HuH-7.5 (cell line): ENCODE measurements at places on chromosomes 1 and 21.

- DNase-seq = no peak
Measured at GRCh38 chr1:234989019-234989418, 139.6 kb downstream of the TOMM20 start.

GRCh38 chr1:208885650-208886049 is 641.5 kb upstream of the PLXNA2 start:
- DNase-seq = no peak

- no peak for DNase-seq
Measured at GRCh38 chr1:177849130-177849529, 120.7 kb downstream of the SEC16B start.

- no peak for DNase-seq
Measured at GRCh38 chr21:36203603-36203889, 46.9 kb downstream of the DOP1B start.

DNA sequence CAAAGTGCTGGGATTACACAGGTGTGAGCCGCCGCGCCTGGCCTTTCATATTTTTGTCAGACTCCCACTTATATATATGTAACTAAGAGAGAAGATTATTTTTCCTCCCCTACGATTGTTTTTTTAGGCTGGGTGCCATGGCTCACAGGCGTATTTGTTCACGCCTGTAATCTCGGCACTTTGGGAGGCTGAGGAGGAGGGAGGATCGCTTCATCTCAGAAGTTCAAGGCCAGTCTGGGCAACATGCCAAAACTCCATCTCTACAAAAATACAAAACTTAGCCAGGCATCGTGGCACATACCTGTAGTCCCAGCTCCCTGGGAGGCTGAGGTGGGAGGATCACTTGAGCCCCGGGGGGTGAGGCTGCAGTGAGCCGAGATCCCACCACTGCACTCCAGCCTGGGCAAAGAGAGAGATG is 23.9 kb upstream of the ITLN2 start:
- no peak for DNase-seq

GRCh38 chr1:23395154-23395724 is 25.6 kb upstream of the ZNF436 start:
- DNase-seq = no peak

DNA sequence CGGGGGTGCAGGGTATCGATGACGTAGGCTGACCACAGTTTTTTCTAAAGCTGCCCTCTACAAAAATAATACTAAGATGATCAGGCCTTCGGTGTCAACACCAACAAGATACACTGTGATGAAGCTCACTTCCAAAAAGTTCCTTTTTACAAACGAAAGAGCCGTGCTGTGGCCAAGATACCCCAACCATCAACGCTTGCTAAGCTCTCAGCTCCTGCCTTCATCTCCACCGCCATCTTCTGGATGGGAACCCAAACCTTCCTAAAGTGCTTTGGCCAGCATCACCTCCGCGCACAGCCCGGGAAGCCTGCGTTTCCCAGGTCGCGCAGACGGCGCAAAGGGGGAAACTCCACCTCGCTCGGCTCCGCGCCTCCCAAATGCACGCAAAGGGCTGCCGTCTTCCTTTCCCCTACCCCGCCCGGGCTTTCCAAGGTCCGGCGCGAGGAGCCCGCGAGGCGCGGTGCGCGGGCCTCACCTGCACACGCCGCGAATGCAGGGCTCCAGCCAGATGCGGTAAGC is 541 bp downstream of the USP48 start:
- no peak for DNase-seq

GRCh38 chr21:33110340-33110715 is 40.4 kb downstream of the OLIG1 start:
- no peak for DNase-seq

DNA sequence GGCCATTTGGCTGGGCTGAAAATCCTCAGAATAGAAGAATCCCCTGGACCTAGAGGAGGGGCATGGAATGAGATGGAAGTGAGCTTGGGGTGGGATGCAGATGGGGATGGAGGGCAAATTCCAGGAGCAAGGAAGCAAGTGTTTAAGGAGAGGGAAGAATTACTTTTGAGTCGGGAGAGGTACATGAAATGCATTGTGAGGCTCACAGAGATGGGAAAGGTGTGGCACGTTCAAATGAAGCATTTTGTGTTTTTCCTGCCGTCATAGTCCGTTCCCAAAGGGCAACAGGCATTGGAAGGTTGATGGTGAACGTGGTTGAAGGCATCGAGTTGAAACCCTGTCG is 30.5 kb downstream of the ATP5PO start:
- no peak for DNase-seq

- DNase-seq = no peak
Measured at GRCh38 chr1:15296585-15297321, 49.7 kb downstream of the FHAD1 start.

DNA sequence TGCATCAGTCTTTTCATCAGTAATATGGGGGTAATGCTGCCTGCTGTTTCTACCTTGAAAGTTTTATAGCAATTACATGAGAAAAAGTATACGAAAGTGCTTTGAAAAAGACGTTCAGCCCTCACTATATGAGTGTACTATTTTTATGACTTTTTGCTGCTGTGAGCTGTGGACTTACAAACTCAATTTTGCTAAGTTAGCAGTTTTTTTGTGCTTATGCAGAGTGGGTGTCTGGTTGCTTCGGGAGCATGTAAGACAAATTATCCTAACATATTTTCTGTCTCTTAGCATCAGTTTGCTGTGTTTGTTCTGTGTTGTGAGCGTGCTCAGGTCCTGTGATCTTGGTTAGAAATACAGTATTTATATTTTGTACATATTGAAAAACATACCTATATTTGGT is 109.7 kb downstream of the CACNA1E start:
- DNase-seq = no peak

- DNase-seq = no peak
Measured at GRCh38 chr1:201719812-201720521, 109.0 kb upstream of the IPO9 start.

GRCh38 chr1:23798662-23799142 is 1.9 kb downstream of the GALE start:
- no peak for DNase-seq

GRCh38 chr1:31549809-31550620 is 26.3 kb upstream of the TINAGL1 start:
- no peak for DNase-seq

DNA sequence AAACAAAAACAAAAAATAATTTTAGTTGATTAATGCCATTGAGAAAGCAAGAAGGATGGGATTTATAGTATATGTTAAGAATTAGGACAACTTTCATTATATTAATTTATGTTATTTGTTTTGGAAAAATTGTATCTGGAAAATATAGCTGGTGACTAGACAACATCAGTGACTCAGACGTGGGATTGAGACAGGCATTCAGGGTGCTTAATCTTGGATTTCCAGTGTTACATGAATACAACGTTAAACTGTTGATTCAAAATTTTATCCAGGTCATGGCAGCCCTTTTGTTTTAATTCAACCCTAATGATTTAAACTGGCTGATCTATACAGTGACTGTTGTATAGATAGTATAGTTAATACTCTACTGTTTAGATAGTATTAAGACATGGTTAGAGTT is 827.1 kb upstream of the B3GALT2 start:
- DNase-seq = no peak

DNA sequence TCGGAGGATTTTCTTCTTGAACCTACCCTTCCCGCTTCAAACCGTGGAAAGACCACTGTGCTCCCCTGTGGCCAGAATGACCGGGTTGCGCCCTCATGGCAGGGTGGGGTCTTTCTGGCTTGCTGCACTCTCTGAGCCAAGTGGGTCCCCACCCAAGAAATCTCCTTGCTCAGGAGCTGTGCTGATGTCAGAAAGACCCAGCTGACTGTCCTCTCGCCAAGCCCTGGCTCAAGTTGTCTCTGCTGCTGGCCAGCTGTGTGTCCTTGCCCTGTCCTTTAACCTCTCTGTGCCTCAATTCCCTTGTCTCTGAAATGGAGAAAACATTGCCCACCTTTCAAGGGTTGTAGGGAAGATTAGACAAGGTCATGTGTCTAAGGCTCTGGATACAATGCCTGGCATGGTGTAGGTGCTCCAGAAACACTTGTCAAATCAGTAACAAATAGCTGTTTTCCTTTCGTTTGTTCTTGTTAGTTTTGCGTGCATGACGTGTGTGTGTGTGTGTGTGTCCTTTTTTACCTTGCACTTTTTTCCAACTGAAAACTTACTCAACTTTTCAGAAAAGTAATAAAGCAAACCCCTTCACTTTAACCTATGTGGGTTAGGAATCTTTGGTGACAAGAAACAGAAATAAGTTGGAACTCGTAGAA is 41.1 kb upstream of the RPL11 start:
- no peak for DNase-seq

DNA sequence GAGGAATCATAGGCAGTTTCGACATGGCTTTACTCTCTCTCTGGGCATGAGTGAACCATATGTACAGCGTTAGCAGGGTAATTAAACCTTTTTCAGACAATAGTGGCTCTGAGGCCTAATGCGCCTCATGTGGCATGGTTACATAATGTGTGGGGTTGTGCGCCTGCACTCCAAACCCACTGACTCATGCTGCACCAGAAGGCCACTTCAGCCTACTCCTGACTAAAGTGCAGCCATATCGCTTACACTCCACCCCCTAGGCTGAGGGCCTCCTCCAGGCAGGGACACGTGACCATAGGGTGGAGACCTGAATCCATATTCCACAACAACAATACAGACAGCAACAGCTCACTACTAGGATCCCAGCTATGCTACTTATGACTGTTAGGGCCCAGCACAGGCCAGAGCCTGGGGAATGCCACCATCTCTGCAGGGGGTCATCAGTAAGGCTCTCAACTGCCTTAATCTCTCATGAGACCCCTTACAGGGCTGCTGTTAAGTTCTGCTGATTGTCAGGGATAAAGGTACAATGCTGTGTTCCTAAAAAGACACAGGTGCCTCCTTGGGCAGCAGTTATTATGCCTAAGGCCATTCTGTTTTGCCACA is 13.4 kb upstream of the ODF2L start:
- DNase-seq = no peak

DNA sequence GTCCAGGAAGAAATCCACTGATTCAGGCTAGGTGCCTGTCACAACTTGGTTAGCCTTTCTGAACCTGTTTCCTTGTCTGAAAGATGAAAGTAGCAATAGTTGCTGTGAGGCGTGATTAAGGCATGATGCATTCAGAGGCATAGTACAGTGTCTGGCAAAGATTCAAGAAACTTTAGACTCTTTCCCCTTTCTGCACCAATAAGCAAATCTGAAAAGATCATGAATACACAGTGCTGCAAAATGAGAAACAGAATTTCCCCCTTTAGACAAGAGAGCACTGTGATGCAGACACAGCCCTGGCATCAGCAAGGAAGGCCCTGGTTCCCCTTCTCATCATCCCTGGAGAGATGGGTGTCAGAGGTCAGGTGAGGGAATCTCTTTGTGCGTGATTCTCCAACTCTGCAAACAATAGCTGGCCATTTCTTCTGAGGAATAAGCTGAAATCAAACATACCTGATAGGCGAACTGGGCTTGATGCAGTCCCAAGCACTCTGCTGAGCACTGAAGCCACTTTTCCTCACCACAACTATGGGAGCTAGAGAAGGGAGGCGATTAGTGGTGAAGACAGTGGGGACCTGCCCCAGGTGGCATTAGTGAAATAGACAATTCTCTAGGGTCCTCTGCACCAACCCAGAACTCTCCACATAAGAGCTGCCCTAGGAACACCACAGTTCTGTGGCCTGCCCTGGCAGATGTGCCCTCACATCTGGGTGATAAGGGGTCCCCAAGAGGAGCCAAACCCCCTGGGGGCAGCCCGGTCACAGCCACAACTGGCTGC is 41.7 kb downstream of the ITPKB start:
- DNase-seq = no peak

- DNase-seq = no peak
Measured at GRCh38 chr21:44709426-44710293, 1.7 kb downstream of the TSPEAR start.

DNA sequence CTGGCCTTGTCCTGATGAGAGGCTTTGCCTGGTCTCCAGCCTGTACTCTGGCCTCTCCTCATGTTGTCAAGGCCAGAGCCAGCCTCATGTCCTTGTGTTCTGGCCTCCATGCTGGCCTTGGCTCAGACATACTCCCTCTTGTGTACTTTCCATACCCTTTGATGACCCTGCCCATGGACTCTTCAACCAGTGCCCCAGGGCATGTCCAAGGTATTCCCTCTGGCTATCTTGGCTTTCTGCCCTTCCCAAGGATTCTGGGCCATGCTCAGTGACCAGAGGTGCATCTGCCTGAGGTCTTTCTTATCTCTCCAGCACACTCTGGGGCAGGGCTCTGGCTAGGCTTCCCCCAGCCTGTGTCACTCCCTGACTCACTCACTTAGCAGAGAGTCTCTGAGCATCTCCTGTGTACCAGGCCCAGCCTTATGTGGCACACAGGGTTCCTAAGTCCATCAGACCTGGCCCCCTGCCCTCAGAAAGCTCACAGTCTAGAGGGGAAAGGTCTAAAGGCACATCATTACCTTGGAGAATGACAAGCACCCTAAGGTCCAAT is 141.4 kb upstream of the GRIK3 start:
- DNase-seq = no peak

GRCh38 chr21:43976661-43977060 is 35.4 kb upstream of the TRAPPC10 start:
- DNase-seq = no peak

DNA sequence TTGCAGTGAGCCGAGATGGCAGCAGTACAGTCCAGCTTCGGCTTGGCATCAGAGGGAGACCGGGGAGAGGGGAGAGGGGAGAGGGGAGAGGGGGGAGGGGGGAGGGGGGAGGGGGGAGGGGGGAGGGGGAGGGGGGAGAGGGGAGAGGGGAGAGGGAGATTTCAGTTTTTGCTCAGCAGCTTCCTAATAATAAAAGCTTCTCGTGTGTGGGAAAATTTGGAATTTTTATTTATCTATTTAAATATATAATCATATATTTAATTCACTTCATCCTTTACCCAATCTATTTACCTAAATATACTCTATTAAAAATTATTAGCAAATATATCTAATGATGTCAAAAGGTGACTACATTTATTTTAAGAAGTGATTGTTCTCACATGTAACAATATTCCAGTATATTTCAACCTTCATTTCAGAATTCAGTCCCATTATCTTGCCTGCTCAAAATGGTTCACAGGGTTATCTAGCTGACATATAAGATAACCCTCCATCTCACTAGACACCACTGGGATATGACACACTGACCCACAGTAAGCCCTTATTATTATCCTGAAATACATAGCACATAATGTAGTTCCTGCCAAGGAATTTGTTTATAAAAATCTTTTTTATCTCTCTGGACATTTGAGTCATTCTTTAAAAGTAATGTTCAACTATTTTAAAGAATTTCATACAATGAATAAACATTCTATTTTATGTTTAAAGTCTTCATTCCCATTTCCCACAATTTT is 105.9 kb downstream of the GPATCH2 start:
- DNase-seq = no peak
